Memory B cell (primary cell): ENCODE measurements at places on chromosomes 7 and 10.

GRCh38 chr7:131327049-131327625, 539 bp upstream of the MKLN1 start:
- DNase-seq: peak; percentile 2

DNA sequence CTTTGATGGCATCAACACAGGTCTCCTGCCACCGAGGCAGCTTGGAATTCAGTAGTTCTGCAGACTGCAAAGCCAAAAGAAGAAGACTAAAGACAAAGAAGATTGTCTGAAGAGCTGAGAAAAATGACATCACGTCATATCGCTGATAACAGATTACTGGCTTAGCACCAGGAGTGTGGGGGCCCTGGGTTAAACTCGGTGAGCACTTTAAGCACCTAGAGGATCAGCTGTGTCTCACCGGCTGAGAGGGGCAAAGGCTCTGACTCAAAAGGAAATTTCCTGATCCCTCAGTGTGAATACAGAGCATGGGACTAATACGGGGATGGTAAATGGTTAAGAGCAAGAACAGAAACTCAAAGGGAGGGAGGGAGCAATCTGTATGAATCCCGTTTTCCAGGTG, 30.7 kb downstream of the BRI3 start:
- no peak for DNase-seq

DNA sequence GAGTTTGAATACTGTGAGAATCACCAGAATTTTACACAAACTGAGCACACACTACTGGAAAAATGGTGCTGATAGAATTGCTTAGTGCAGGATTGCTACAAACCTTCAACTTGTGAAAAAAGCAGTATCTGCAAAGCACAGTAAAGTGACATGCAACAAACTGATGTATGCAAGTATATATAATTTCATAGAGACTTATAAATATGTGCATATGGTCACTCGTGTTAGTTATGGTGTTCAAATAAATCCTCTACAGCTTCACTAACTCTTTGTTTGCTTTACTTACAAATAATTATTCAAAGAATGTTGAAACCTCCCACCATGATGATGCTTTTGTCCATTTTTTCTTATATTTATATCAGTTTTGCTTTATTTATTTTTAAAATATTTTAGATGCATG, 1130.9 kb upstream of the CELF2 start:
- DNase-seq: no peak

DNA sequence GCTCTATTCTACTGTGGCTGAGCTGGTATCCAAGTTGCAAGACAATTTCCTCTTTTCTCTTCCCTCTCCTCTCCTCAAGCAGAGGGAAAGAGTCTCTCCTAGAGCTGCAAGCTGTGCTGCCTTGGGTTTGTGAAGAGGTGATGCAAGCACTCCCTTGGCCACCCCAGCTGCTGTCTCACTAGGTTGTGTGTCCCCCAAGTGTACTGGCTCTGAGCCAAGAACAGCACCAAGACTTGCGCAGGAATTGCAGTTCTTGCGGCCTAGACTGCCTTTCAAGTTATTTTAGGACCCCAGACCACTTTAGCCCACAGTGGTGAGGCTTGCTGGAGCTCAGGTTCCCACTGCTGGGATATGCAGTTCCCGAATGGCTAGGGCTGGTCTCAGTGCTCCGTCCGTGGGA, 411.6 kb downstream of the DPP6 start:
- no peak for DNase-seq

GRCh38 chr10:108852211-108852610, 1071.1 kb downstream of the XPNPEP1 start:
- DNase-seq: no peak

GRCh38 chr10:27547047-27547446, 42.9 kb downstream of the RAB18 start:
- no peak for DNase-seq
